ENCODE measurements at places on chromosomes 3 and 15. TPM values are rescaled to one million over a fixed set of nuclear protein-coding genes. Genes with fewer than 3 reads are reported as not detected.

- no peak for DNase-seq
These were observed 70.9 kb upstream of the PLXNA1 start for GRCh38 chr3:126912027-126912422.

DNA sequence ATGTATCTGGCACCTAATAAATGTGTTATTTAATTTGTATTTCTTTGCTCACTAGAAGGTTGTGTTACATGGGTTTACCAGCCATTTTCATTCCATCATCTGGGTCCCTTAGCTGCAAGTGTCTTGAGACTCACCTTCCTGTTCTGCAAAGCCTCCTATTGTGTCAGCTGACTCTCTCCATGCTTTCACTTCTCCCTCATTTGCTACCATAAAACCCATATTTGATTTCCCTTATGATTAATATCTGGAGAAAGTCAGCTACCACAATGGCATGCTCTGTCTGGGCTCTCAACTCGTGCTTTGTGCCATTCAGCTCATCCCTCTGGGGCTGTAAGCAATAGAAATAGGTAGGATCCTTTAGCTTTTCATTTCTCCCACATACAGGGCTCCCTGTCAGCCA, 79.5 kb upstream of the EIF1B start:
- DNase-seq: no peak

DNA sequence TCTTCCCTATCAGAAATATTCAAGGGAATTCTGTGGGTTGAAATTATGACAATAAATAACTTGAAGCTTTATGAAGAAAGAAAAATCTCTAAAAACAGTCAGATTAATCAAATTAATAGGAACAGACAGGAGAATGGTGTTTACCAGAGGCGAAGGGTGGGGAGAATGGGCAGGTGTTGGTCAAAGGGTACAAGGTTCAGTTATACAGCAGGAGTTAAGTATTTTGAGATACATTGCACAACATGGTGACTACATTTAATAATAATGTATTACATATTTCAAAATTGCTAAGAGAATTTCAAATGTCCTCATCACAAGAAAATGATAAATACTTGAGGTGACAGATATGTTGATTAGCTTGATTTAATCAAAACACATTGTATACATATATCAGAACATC, 18.6 kb downstream of the SPCS1 start:
- no peak for DNase-seq

DNA sequence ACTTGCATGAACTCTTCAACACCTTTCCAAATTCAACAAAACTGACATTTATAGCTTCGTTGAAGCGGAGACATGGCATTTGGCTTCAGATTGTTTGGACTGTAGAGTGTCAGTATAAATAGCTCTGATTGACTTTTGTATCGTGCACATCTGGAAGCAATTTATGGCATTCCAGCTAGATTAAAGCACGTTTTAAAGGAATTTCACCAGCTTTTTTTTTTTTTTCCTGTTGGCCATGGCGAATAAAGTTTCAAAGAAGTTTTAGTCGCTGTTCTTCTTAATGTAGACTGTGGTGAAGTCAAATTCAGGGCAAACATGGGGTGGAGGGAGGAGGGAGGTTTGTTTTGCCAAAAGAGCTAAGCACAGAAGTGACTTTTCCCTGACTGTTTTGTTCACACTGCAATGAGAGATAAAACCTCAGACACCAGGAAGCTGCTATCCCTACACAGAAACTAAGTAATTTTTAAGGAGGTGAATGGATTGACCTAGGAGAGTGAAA, 391.0 kb upstream of the RARB start:
- no peak for DNase-seq

DNA sequence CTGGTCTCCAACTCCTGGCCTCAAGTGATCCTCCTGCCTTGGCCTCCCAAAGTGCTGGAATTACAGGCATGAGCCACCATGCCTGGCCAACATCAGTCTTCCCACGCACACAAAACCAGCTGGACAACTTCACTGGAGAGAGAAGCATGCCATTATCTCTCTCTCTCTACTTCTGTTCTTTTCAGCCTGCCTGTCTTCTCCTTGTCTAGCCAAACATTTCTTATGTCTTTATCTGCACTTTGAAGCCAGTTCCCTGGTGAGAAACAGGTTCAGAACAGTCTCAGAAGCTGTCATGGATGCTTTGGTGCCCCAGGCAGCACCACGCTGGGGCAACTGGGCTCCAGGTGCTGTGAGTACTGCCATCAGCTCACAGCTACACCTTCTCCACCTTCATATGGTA, 79.8 kb downstream of the PRICKLE2 start:
- DNase-seq: no peak

GRCh38 chr3:151283907-151284461, 5.6 kb upstream of the P2RY14 start:
- peak; percentile 78 for DNase-seq

- DNase-seq: no peak
These were observed 46.4 kb upstream of the KLF13 start for GRCh38 chr15:31280046-31280830.

DNA sequence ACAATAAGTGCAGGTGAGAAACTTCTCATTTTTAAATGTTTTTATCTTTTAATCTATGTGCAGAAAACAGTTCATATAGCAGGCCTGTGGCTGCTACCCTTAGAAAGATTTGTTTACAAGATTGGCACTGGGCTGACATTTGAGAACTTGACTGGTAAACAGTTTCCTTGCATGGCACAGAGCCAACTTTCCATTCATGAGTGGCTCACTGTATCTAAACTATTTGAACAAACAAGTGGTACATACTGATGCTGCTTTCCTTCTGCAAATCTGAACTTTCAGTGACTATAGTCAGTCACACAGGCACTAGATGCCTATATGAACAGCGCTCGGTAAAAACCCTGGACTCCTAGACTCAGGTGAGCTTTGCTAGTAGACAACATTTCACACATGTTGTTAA, 6.3 kb upstream of the GTPBP8 start:
- peak; percentile 52 for DNase-seq

DNA sequence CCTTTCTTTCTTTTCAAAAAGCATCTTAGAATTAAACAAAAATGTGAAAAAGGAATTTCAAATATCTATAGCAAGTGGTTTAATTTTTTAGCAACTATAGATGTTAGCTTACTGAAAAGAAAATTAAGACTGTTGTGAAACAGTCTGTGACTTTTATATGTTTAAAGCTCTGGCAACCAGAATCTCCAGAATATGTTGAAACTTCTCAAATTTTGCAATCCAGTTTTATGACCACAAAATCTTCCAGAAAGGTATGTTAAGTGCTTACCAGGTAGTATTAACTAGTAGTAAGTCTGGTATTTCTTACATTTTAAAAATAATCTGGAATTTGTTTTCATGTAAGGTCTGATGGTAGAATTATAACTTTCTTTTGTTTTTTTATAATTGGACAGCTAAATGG, 235.0 kb downstream of the SLC9A9 start:
- peak; percentile 62 for DNase-seq

- DNase-seq: peak; percentile 82
These were observed 148.8 kb upstream of the GADL1 start for GRCh38 chr3:31043184-31043819.

GRCh38 chr3:10764259-10765051, 51.6 kb upstream of the SLC6A11 start:
- no peak for DNase-seq

DNA sequence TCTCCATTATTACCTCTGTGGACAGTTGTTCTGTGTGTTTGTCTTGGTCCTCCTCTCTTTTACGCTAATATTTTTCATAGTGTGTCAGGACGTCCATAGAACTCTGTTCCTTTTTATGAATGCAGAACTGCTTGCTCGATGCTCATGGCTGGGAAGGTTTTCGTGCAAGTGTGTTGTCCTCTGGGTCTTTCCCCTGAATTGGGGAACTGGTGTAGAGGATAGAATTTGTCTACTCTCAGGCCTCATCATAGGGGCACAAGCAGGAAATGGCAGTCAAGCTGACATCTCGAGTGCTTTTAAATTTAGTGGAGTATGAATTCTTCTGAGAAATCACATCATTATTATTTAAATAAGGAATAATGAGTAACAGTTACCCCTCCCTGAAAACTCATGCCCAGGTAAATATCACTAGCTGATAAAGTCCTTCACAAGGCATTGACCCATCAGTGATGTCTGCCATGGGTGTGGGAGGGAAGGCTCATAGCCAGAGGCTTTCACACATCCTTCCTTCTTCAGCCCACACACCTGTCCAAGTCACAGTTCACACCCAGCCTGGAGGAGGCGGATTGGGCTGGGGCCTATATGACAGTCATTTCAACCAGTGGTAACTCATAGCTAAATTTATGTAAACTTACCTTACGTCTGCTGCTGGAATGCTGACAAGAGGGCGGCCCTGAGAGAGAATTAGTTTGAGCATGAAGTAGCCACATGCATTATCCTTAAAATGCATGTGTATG, 226.1 kb downstream of the PLCL2 start:
- DNase-seq: no peak

DNA sequence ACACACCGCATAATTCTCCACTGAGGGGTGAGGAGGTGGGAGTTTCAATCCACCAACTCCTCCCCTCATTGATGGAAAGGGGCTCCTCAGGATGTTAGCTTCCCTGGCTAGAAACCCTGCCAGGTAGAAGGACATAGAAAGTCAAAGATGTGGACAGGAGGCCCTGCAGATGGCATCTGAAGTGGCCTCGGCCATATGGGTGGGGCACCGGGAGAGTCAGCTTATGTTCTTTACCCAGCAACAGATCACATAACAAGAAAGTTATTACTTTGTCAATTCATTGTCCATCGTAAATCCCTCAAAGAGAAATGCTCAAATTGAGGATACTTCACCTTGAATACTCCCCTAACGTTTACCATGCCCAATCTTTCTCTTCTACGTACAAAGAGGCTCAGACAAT, 97.3 kb upstream of the ARHGEF3 start:
- DNase-seq: no peak

- peak; percentile 10 for DNase-seq
These were observed 186.4 kb upstream of the NANOGP8 start for GRCh38 chr15:35271371-35272043.

DNA sequence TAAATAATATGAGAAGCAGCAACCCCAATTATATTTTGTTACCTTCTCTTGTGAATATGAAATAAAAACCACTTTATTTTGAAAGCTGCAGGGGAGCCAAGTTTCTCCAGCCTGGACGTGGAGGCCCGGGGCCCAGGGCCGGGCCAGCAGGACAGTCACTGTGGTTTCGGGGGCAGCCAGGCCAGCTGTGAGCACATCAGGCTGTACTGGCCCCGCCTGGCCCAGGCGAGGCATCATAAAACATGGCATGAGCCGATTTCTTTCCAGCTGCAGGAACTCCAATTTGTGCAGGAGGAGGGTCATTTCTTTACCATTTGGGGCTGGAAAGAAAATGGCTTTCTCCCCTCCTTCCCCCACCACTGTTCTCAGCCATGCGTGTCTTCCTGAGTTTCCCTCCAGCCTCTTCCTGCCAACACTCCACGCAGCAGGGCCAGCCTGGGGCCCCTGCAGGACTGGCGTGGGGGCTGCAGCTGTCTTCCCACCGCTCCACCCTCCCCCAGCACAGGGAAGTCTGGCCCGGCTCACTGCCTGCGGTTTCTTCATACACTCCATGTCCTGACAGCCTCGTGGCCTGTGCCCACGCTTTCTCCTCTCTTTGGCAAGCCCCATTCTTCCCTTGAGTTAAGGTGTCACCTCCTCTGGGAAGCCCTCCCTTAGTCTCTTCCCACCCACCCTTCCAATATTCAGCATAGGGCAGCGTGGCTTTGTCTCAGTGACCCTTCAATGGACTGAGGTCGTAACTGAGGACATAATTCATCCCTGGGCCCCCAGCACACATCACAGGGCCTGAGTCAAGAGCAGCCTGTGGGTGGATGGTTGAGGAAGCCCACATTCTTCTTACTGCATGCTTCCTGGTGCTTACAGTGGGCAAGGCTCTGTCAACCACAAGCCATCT, 135.8 kb downstream of the CHSY1 start:
- DNase-seq: peak; percentile 25

GRCh38 chr3:123656274-123656673, 71.4 kb upstream of the HACD2 start:
- no peak for DNase-seq

DNA sequence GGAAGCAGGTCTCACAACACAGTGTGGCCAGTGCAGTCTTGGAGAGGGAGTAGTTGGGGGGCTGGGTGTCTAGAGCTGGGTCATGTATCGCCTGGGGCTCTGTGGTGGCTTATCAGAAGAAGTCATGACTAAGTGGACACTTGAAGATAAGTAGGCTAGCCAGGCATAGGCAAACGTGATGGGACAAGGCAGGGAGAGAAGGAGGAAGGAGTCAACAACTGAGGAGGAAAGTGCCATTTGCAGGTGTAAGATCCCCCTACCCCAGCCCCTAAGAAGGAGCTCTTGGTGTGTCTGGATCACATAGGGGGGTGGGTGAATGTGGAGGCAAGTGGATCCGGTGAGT, 352.3 kb downstream of the LRTM1 start:
- no peak for DNase-seq

DNA sequence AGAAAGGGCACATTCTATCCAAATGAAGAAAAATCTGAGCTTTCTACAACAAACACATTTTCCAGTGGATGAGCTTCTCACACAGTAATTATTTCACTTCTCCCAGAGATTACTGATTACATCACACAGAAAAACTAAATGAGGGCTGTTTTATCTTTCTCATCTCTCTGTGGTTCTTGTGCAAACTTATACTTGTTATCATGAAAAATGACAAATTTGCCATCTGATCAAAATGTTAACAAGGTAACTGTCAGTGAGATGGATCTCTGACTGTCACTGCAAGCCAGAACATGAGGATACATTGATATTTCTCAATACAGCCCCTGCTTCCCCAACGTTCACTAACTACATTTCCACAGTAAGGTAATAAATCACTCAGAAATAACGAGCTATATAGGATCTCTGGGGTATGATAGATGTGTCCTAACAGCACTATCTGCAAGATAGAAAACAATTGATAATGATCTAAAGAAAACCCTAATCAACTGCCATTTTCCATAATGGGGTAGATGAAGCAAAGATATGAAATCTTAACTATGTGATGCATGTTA, 829.3 kb upstream of the CFAP20DC start:
- DNase-seq: no peak

- DNase-seq: no peak
These were observed 44.8 kb downstream of the PEAK1 start for GRCh38 chr15:77375133-77375532.

- DNase-seq: peak; percentile 99
These were observed 6.9 kb downstream of the PLCH1 start for GRCh38 chr3:155737844-155738460.

- no peak for DNase-seq
These were observed 253.4 kb downstream of the LPP start for GRCh38 chr3:188407158-188407880.

IL17RD gene
- 2.8 TPM for total RNA-seq

GPR176 gene
- 97.2 TPM for total RNA-seq

CHRNB4 gene
- total RNA-seq: not detected

ZNF662 gene
- 4.9 TPM for total RNA-seq

SHC4 gene
- total RNA-seq: 7.3 TPM

CLPX gene
- 42.0 TPM for total RNA-seq

CFAP100 gene
- not detected for total RNA-seq

DLEC1 gene
- total RNA-seq: not detected

ACTRT3 gene
- 12.3 TPM for total RNA-seq

C15orf62 gene
- 0.50 TPM for total RNA-seq

Data from renal cortical epithelial cell (primary cell).